ENCODE measurements at places on chromosomes 11 and 22.

- DNase-seq = no peak
Measured at GRCh38 chr11:56887940-56888339, 100.8 kb upstream of the OR5AK2 start.

DNA sequence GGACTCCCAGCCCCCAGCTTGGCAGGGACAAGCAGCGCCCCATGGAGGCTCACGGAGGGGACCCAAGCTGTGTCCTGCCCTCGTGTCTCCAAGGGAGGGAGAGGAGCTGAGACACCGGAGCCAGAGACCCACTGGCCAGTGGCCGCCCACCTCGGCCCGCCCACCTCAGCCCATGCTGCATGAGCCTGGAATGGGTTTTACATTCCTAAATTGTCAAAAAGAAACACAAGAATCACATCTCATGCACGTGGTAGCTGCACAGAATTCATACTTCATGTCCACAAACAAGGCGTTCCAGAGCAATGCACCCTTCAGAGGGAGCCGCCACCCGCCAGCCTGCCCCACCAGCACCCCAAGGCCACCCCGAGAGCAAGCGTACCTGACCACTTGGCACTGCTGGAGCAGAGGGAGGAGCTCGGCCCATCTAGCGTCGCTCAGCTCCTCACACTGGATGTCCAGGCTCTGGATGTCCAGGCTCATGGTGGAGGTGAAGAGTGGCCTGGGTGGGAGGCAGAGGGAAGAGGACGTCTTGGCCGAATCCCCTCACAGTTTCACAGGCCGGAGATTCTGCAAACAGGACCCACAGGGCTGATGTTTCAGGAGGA, 5.3 kb downstream of the RNH1 start:
- no peak for DNase-seq

- DNase-seq = no peak
Measured at GRCh38 chr22:36184433-36185025, 17.1 kb downstream of the APOL4 start.

DNA sequence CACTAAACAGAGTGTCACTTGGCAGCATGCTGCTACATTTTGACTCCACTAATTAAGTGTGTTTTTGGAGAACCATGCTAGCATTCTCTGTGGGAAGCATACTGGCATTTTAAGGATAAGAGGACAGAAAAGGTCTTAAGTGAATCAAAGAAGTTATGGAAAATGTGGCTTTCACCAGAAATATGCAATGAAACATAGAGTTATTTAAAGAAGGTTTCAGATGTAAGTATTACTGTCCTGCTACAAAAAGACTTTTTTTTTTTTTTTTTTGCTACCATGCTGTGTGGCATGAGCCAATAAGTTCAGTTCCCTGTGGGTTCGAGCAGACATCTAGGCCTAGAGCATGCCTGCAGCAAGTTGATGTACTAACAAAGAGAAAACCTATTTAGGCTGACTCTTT, 187.6 kb downstream of the MSANTD4 start:
- DNase-seq = no peak

DNA sequence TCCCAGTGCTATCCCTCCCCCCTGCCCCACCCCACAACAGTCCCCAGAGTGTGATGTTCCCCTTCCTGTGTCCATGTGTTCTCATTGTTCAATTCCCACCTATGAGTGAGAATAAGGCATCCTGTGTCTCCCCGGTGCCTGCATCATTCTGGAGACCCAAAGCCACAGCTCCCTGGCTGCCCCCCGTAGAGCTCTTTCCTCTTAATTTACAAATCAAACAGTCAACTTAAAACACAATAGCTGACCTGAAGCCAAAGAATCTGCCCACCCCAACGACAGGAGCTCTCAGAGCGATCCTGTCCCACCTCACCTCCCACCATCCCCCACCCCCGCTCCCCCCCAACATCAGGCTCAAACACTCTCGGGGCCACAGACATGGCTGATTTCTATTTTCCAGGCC, 558.3 kb downstream of the BRD1 start:
- DNase-seq = no peak

DNA sequence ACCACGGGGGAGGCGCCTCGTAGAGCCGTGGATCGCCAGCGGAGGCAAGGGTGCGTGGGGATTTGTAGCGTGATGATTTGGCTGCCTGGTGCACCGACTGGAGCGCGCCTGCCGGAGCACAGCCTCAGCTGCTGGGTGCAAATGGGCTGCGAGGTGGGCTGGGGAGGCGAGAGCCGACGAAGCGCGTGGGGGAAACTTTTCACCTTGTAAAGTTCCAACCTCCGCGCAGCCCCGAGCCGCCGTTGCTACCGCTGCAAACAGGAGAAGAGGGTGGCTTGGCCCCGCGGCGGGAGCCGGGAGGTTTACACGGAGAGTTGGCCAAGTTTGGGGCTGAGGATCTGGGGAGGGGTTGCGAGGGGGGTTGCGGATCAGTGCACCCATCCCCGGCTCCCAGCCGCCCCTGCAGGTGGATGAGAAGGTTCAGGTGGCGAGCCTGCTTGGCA, 528 bp downstream of the FAT3 start:
- DNase-seq = no peak

DNA sequence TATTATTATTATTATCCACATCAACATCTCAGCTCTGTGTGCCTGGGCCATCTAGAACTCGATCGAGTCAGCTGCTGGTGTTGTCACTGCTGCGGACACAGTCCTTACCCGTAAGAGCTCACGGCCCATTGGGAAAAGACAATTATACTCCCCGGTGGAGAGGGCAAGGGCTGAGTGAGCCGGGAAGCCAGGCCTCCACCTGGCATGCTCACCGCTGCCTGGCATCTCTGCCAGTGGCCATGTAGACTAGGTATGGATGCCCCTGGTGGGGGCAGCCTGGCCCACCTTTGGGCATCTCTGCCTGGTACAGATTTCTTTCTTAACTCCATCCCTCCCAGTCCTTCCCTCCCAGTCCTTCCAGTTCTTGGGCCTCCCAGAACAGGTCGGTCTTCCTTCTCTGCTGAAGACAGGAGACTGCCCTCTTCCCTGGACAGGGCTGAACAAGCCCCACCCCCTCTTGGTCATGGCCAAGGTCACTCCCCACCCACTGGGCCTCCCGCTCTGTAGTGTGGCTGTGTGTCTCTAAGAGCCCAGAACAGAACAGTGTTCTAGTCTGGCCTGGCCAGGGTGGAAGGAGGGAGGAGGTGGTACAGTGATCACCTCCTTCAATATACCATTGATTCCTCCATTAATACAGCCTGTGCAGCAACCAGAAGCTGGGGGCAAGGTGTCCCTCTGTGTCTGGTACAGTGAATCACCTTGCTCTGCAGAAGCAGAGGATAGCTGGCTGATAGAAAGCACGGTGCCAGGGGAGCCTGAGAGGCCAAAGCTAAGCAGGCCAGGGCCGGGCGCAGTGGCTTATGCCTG, 57.7 kb downstream of the FLRT1 start:
- no peak for DNase-seq

- no peak for DNase-seq
Measured at GRCh38 chr11:93715797-93716396, 25.4 kb downstream of the TAF1D start.

- no peak for DNase-seq
Measured at GRCh38 chr11:9320047-9320446, 5.7 kb upstream of the TMEM41B start.

DNA sequence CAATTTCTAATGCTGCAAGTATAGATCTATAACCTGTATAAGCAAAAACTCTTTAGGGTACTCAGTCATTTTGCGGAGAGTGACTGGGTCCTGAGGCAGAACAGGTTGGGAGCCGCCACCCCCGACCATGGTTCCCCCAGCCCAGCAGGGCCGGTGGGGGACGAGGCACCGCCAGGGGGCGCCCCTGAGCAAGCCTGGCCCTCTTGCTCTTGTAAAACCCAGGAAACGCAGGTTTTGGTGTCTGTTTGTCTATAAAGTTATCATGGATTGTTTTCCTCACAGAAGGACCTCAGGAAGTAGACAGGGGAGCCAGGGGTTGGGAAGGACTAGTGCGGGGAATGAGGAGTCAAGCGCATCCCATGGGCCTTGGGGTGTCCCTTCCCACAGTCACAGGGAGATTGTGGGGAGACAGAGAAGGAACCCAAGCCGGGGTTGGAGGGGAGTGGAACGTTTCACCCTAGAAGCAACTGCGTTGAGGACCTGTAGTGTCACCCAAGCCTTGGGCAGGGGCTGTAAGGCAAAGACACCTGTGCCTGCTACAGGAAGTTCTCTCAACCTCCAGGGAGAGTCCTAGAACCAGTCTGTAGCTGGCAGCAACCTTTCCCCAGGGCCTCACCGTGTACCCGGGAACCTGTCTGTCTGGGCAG, 26.4 kb downstream of the KCTD17 start:
- peak; percentile 48 for DNase-seq

GRCh38 chr22:31055117-31055634, 25.9 kb upstream of the SMTN start:
- DNase-seq = no peak

DNA sequence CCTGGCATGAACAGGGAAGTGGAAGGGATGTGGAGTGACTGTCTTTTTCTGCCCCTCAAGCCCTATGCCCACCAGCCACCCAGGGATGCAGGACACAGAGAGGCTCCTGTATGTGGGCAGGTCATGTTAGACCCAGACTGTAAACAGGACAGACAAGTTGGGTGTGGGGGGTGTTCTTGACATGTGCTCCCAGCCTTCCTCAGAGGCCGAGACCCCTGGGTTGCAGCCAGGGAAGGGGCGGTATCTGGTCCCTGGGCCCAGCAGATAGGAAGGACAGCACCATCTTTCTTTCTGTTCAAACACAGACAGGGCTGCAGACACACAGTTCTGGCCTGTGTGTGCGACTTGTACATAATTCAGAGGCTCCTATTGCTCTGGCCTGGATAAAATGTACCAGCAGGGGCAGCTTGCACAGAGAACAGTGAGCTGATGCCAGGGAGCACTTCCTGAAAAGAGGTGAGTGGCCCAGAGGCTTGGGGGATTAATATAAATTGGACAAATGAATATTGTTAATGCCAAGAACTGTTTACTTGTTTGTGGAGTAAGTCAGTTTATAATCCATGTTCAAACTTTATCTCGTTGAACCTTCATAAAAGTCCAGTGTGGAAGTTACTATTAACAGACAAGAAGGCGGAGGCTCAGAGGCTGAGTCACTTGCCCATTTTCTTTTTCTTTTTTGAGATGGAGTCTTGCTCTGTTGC, 16.6 kb downstream of the GDPD5 start:
- no peak for DNase-seq

DNA sequence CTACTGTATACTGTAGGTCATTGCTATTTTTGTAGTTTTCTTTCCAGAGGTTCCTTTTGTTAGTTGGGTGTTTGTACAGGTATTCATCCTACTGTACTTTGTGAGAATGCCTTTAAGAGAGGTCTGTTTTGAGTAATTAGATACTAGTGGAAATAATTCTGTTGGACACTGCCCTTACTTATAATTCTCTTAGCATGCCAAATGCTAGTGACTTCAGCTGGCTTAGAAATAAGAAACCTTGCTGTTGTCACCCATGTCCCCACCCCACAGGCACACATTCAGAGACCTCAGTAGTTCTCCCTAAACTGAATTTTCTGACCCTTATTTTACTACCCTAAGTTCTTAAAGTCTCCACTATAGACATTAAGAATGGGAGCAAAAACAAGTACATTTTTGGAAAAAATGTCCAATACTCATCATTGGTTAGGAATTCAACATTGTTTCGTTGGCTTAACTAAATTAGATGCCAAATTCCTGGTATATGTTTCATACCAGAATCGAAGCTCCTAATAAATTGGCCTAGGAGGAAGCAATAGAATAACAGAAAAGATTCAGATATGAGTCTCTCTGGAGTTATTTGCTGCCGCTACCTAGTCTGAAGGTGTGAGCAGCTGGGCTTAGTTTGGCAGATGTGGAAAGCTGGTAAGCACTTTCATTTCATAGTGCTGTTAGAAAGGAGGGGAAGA, 28.4 kb downstream of the ZNF143 start:
- no peak for DNase-seq

- no peak for DNase-seq
Measured at GRCh38 chr22:50270666-50271394, 650 bp upstream of the MAPK11 start.

DNA sequence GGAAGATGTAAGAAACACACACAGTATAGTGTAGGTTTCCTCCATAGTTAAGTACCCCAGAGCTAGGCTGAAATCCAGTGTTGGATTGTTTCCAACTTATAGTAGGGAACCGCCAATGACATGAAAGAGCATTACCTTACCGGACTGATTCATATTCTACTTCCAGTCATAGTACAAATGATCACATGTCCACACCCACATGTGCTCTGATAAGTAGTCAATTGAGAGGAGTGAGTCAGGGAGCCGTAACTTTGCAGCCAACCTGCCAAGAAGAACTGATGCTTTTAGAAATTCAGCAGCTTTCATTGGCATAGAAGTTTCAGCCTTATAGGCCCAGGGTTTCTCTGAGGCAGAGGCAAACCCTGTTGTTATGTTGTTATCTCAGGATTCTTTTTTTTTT, 240.6 kb downstream of the ETS1 start:
- DNase-seq = no peak
